ENCODE measurements at places on chromosomes 1 and 21.

DNA sequence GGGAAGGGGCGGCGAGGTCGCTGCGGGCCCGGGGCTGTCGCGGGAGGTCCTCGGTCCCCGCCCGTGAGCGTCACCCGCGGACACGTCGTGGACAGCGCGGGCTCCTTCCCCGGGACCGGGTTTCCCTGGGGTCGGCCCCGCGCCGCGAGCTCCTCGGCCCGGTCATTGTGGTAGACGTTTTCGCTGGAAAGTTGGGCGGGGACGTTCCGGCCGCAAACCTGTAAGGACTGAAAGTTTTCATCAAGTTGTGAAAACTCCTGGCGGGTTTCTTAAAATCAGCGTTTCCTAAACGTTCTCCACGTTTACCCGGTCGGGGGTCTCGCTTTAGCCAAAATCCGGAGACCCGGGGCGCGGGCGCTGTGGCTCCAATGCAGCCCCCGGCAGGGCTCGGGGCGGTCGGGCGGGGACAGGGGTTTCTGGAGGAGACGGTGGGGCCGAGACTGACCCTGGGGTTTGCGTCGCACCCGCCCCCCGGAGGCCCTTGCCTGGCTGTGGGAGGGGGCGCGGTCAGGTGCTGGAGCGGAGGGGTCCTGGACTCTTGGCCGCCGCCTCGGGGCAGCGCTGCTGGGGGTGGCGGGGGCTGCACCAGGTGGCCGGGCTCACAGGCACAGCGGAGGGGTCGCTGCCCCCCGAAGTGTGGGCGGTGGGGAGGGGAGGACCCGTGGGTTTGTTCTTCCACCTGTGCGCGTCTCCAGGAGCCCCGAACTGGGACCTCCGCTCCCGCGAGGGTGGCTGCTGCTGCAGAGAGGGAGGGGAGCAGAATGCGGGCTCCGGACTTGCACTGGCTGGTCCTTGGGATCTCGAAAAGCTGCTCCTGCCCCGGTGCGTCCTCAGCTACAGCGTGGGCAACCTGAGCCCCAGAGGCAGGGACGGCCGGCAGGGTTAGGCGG is 827 bp downstream of the PRKCZ start:
- no peak for DNase-seq

GRCh38 chr1:113390871-113391648 is 745 bp downstream of the MAGI3 start:
- peak; percentile 31 for DNase-seq

DNA sequence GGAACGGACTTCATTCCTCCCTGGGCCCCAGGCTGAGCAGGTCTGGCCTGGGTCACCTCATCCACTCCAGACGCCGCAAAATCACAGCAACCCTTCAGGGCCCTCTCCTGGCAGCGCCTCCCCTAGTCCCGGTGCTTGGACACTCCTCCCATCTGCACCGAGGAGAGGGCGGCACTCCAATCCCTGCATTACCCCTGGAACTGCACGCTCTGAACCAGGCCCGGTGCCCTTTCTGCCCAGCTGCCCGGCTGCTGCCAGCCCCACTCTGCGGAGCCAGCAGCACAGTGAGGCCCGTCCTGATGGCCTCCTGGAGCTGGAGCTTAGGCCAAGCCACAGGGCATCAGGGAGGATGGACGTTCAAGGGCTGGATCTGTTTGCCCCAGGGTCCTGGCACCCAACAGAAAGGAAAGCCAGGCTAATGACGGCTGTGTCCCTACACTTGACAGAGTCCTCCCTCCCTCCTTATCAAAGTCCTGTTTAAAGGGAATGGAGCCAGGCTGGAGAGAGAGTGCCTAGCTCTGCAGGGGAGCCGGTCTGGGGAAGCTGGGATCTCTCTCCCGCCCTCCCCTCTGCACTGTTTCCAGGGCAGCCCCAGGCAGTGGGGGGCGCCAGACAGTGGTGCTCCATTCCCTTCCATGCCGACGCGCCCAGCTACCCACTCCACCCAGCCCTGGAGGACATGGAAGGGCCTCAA is 12.7 kb downstream of the COL6A2 start:
- DNase-seq = no peak

GRCh38 chr1:170853302-170853701 is 82.0 kb upstream of the MROH9 start:
- DNase-seq = no peak

- DNase-seq = no peak
Measured at GRCh38 chr1:10537082-10537766, 62.5 kb downstream of the PEX14 start.

DNA sequence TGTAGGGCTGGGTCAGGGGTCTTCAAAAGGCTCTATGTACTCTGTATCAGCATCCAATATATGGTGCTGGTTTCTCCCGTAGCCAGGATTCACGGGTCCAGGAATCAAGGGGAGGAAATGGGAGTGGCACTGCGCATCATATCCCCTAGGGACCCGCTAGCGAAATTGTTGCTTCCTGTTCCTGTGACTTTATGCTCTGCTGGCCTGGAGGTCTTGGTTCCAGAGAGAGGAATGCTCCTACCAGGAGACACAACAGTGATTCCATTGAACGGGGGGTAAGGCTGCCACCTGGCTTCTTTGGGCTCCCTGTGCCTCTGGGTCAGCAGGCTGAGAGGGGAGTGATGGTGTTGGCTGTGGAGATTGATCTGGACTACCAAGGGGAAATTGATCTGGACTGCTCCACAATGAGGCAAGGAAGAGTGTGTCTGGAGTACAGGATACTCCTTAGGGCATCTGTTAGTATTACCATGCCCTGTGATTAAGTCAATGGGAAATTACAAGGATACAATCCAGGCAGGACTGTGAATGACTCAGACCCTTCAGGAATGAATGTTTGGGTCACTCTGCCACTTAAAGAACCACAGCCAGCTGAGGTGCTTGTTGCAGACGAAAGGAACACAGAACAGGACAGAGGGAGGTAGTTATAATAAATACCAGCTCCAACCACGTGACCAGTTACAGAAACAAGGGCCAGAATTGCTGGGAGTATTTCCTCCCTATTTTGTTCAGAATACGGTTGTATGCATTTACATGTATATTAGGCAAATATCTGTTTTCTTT is 10.2 kb downstream of the SPSB1 start:
- DNase-seq = no peak

DNA sequence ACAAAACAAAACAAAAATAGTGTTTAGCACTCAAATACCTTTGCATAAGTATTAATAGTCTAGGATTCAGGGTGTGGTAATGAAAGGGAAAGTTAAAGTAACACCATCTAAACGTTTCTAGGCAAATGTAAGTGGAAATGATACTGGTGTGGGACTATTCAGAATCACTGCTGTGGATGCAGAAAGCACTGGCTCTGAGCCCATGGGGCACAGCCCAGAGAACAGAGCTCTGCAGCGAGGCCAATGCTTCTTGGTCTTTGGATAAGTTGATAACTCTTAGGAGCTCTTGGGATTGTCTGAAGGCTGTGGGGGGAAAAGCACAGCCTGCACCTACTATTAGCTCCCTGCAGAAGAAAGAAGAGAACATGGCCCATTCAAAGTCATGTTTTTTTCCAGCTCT is 21.4 kb upstream of the DNM3 start:
- DNase-seq = no peak

DNA sequence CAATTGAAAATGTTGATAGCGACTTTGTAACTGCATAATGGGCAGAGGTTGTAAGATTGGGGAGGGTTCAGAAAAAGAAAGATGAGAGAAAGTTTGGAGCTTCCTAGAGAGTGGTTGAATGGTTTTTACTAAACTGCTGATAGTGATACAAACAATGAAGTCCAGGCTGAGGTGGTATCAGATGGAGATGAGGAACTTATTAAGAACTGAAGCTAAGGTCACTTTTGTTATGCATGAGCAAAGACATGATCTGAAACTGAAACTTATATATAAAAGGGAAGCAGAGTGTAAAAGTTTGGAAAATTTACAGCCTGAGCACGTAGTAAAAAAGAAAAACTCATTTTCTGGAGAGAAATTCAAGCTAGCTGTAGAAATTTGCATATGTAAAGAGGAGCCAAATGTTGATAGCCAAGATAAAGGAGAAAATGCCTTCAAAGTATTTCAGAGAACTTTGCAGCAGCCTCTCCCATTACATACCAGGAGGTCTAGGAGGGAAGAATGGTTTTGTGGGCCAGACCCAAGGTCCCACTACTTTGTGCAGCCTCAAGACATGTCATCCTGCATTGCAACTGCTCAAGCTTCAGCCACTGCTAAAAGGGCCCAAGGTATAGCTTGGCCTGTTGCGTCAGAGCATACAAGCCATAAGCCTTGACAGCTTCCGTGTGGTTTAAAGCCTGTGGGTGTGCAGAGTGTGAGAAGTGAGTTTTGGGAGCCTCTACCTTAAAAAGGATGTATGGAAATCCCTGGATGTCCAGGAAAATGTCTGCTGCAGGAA is 843.9 kb downstream of the AMY1C start:
- no peak for DNase-seq

DNA sequence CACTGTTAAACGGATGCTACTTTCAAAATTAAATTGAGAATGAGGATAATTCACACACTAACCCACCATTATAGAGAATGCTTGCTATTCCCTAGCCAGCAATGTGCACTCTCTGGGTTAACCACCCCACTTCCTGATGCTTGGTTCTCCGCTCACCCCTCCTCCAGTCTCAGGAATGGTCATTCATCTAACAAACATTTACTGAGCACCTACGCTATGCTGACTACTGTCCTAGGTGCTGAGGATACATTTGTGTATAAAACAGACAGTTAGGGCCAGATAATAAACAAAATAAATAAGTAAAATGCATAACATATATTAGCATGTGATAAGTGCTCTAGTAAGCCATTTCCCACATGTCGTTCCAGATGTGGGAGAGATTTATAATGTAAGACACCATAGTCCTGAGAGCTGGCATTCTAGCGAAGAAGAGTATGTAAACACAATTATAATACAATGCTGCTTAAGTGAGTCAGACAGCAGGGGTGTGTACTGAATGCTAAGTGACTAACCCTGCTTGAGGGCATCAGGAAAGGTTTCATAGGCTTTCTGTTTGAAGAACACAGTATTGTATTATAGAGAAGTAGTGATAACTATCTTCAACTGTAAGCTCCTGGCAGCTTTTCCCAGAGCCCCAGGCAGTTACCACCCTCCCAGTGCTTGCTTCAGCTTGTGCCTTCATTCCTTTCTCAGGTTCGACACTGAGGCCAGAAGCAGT is 126.7 kb upstream of the CACHD1 start:
- DNase-seq = no peak

- no peak for DNase-seq
Measured at GRCh38 chr1:38671221-38671620, 188.4 kb downstream of the RRAGC start.

GRCh38 chr1:236403905-236404696 is 10.0 kb downstream of the EDARADD start:
- no peak for DNase-seq

- DNase-seq = no peak
Measured at GRCh38 chr1:67636146-67636545, 48.9 kb upstream of the GADD45A start.

DNA sequence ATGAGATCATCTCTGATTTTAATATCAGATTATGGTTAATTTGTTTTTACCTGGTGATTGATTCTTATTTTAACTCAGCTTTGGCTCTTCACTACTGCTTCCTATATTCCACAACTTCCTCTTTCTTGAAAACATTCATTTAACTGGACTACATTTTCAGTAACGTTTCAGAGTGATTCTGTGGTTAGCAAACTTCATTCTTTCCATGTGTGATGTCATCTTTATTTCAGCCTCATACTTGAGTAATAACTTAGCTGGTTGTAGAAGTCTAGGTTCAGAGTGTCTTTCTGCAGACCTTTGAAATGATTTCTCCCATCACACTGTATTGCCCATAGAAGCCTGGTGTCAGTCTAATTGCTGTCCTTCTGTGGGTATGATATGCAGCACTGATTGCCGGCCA is 36.0 kb upstream of the SLC35F3 start:
- no peak for DNase-seq

DNA sequence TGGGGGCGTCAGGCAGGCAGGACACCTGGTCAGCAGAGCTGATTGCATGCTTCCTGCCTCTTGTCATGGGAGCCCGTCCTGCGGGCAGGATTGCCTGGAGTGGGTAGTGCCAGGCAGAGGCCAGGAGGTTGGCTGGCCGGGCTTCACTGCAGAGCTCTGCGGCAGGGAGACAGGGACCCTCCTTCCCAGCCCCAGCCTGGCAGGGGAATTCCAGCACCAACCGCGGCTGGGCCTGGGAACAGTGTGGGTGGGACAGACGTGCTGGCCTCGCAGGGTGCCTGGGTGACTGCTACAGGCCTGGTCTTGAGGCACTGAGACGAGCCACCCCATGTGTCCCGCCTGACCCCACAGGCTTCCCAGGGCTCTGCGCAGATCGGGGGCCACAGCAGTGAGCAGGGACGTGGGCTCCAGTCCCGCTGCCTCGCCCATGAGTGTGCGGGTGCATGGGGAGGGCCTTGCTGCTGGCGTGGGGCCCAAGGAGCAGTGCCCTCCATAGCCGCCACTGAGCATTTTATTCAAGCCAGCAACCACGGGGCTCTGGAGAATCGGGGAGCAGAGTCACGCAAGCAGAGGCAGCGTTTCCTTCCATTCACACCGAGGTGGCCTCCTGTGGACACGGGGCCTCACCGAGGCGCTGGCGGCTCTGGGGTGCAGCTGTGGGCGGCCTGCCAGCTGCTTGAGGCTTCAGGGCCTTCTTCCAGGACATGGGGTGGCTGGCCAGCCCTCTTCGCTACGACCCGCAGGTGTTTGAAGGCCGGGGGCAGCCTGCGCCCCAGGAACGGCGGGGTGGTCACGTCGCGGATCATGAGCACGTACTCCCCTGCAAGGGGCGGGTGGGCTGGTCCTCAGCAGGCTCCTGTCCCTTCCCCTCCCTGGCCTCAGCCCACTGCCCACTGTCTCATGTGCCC is 70.3 kb downstream of the MORN1 start:
- no peak for DNase-seq

DNA sequence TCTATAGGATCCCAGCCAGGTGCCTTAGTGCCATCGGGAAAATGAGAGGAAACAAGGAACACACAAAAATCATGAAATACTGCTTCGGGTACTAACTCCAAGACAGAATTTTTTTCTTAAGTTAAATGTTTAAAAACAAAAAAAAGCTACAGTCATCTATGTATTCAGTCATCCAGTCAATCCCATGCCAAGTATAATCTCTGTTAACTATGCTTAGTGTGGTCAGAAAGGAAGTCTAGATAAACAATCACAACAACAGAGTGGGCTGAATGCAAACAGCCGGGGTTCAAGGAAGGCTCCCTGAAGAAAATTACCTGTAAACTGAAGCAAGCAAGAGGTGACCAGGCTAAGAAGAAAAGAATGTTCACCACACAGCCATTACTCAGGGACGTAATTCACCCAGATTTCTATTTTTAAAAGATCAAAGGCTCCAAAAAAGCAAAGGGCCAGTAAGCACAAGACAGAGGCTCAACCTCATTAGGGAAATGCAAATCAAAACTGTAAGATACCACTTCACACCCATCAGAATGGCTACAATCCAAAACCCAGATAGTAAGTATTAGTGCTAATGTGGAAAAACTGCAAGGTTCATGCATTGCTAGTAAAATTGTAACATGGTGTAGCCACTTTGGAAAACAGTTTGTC is 53.0 kb downstream of the RERE start:
- DNase-seq = no peak

GRCh38 chr1:212437179-212437798 is 4.6 kb downstream of the NENF start:
- no peak for DNase-seq

GRCh38 chr1:40980453-40981121 is 1.1 kb downstream of the CTPS1 start:
- DNase-seq = peak; percentile 41

GRCh38 chr1:219659005-219659600 is 46.2 kb upstream of the ZC3H11B start:
- no peak for DNase-seq
